ENCODE measurements at places on chromosomes 11 and 22.

- no peak for DNase-seq
These were observed 19.1 kb downstream of the TNRC6B start for GRCh38 chr22:40196628-40197360.

- DNase-seq: no peak
These were observed 11.4 kb upstream of the WNT11 start for GRCh38 chr11:76217653-76218160.

- DNase-seq: no peak
These were observed 77.6 kb downstream of the PLEKHA7 start for GRCh38 chr11:16936643-16937042.

DNA sequence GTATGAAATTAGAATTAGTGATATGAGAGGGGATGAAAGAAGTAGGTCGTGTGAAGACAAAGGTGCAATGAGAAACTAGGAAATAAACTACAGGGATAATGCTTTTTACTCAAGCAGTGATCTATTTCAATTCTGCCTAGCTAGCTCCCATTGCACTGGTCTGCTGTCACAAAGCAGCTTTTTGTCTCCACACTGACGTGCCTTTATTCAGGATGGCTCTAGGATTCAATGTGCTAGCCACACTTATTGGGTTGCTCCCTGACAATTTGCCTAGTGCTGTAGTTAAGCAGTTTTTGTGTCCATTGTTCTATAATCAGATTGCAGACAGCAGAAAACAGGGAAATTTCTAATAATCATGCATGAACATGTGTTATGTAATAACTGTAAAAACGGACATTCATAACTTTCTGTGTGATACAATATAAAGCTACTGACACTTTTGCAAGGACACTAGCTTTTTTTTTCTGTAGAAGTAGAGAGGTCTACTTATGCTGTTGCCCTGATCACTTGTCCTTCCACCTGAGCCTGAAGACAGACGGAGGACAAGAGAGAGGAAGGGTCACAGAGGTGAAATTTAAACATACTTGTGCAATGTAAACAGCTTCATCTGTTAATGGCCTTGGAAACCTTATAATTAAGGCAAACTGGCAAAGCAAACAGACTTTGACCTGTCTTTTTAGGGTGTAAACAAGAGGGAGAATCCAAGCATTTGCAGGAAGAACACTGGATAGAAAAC, 269.6 kb downstream of the LRRC4C start:
- DNase-seq: no peak

GRCh38 chr22:46262449-46263215, 511 bp downstream of the PKDREJ start:
- no peak for DNase-seq

- DNase-seq: no peak
These were observed 20.0 kb downstream of the DAGLA start for GRCh38 chr11:61700212-61700611.

DNA sequence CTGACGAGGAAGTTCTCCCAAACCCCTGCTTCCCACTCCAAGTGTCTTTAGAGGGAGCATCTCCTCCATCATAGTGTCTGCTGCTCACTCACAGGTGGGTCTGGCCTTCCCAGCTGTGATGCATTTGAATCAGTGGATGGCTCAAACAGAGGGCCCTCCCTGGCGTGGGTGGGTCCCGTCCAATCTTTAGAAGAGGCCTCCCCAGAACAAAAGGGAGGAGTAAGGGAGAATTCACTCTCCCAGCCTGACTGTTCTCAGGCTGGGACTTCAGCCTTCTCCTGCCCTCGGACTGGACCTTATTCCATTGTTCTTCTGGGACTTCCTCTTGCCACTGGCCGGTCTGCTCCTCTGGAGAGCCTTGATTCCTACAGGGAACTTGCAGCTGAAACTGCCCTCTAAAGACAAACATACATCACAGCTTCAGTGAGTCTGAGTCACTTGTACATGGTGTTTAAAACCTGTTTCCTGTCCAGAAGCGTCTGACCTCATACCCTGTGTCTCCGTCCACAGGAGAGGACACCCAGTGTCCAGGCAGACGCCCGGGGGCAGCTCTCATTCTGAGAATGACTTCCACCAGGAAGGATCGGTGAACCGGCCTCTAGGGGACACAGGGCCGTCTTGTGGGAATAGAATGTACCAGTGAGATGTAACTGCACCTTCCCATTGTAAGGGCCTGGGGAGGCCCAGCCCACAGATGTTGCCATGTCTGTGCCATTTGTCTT, 234.7 kb downstream of the BRD1 start:
- DNase-seq: no peak

- no peak for DNase-seq
These were observed 686.6 kb downstream of the LUZP2 start for GRCh38 chr11:25183411-25183810.
